ENCODE measurements at places on chromosomes 16 and 17. TPM values are rescaled to one million over a fixed set of nuclear protein-coding genes. Genes with fewer than 3 reads are reported as not detected.

CCL7 gene
- total RNA-seq = not detected

ZSCAN10 gene
- not detected for total RNA-seq

PTX4 gene
- total RNA-seq = not detected

TBC1D28 gene
- not detected for total RNA-seq

PHOSPHO1 gene
- 1.7 TPM for total RNA-seq

USP7 gene
- 87.5 TPM for total RNA-seq

TERB1 gene
- total RNA-seq = 0.26 TPM

CCDC144A gene
- 10.9 TPM for total RNA-seq

ABCA10 gene
- 9.2 TPM for total RNA-seq

UTS2R gene
- not detected for total RNA-seq

CD79B gene
- 4.7 TPM for total RNA-seq

NOS2 gene
- 0.55 TPM for total RNA-seq

ZNF778 gene
- total RNA-seq = 10.3 TPM

EFTUD2 gene
- total RNA-seq = 74.4 TPM

PIP4K2B gene
- 50.5 TPM for total RNA-seq

TRIM72 gene
- total RNA-seq = 0.17 TPM

SLC13A5 gene
- total RNA-seq = not detected

CES3 gene
- 3.4 TPM for total RNA-seq

WDR90 gene
- 23.2 TPM for total RNA-seq

GUCY2D gene
- total RNA-seq = 2.6 TPM

SLC52A1 gene
- total RNA-seq = 0.26 TPM

SPNS3 gene
- total RNA-seq = 0.87 TPM

OTOP2 gene
- total RNA-seq = not detected

PRSS8 gene
- 103 TPM for total RNA-seq

PRSS36 gene
- total RNA-seq = 3.5 TPM

IL34 gene
- total RNA-seq = 3.3 TPM

FOXL1 gene
- 0.81 TPM for total RNA-seq

OTOA gene
- 0.90 TPM for total RNA-seq

TUBG2 gene
- 19.8 TPM for total RNA-seq

Measured in upper lobe of right lung (tissue), 1 donor.